ENCODE measurements at places on chromosomes 2 and 18. TPM values are rescaled to one million over a fixed set of nuclear protein-coding genes. Genes with fewer than 3 reads are reported as not detected.
A peak's percentile ranks its signal among the peaks of the same experiment; 100 is the strongest.

Gene SCYGR4
- not detected for total RNA-seq

Gene ERBB4
- total RNA-seq = not detected

GRCh38 chr2:125516496-125517109, 1139.4 kb upstream of the GYPC start:
- no peak for DNase-seq
- H3K36me3 ChIP-seq = no peaks in the 10 kb centered on the region
- no peak overlapping the region for H3K4me3 ChIP-seq
- H3K27ac ChIP-seq = no peak overlapping the region

DNA sequence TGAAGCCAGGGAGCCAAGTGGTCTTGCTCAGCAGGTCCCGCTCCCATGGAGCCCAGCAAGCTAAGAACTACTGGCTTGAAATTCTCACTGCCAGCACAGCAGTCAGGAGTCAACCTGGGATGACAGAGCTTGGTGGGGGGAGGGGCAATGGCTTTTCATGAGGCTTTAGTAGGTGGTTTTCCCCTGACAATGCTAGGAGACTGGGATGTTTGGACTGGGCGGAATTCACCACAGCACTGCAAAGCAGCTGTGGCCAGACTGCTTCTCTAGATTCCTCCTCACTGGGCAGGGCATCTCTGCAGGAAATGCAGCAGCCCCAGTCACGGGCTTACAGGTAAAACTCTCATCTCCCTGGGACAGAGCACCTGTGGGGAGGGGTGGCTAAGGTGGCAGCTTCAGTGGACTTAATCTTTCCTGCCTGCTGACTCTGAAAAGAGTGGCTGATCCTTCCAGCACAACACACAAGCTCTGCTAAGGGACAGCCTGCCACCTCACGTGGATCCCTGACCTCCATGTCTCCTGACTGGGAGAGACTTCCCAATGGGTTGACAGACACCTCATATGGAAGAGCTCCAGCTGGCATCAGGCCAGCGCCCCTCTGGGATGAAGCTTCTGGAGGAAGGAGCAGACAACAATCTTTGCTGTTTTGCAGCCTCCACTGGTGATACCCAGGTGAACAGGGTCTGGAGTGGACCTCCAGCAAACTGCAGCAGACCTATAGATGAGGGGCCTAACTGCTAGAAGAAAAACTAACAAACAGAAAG, 349.7 kb upstream of the ST6GAL2 start:
- no peak for DNase-seq
- H3K27ac ChIP-seq = no peak overlapping the region
- no peaks in the 10 kb centered on the region for H3K4me1 ChIP-seq
- H3K4me3 ChIP-seq = no peak overlapping the region
- H3K27me3 ChIP-seq = no peaks in the 10 kb centered on the region

GRCh38 chr2:28366496-28367282, 26.0 kb upstream of the FOSL2 start:
- peaks cover 55% of the 10 kb centered on the region for H3K4me1 ChIP-seq
- H3K4me3 ChIP-seq = peak overlapping the region; percentile 50
- no peaks in the 10 kb centered on the region for H3K27me3 ChIP-seq

GRCh38 chr2:209383212-209383611, 40.6 kb upstream of the MAP2 start:
- no peak overlapping the region for H3K4me3 ChIP-seq
- H3K27me3 ChIP-seq = no peaks in the 10 kb centered on the region
- no peaks in the 10 kb centered on the region for H3K4me1 ChIP-seq
- H3K36me3 ChIP-seq = no peaks in the 10 kb centered on the region

Data from activated CD8-positive, alpha-beta memory T cell treated with anti-CD3 and anti-CD28 coated beads, Interleukin-2, amount 10 ng/mL, durations not matched to agents 7 days and 5 days (primary cell).